Metanephros (tissue), 2 donors: ENCODE measurements at places on chromosomes 16 and 17. TPM values are rescaled to one million over a fixed set of nuclear protein-coding genes. Genes with fewer than 3 reads are reported as not detected.

PDE6G gene
- 4.4 TPM for total RNA-seq

CIBAR2 gene
- not detected for total RNA-seq

C17orf78 gene
- total RNA-seq, result not detected

CCL8 gene
- 0.64 TPM for total RNA-seq

ITGB3 gene
- total RNA-seq, result 22.5 TPM

MAPT gene
- total RNA-seq, result 8.3 TPM
